ENCODE measurements at places on chromosomes 12 and 14.

GRCh38 chr14:89325299-89325883 lies 91.6 kb downstream of the FOXN3 start:
- no peak for DNase-seq

DNA sequence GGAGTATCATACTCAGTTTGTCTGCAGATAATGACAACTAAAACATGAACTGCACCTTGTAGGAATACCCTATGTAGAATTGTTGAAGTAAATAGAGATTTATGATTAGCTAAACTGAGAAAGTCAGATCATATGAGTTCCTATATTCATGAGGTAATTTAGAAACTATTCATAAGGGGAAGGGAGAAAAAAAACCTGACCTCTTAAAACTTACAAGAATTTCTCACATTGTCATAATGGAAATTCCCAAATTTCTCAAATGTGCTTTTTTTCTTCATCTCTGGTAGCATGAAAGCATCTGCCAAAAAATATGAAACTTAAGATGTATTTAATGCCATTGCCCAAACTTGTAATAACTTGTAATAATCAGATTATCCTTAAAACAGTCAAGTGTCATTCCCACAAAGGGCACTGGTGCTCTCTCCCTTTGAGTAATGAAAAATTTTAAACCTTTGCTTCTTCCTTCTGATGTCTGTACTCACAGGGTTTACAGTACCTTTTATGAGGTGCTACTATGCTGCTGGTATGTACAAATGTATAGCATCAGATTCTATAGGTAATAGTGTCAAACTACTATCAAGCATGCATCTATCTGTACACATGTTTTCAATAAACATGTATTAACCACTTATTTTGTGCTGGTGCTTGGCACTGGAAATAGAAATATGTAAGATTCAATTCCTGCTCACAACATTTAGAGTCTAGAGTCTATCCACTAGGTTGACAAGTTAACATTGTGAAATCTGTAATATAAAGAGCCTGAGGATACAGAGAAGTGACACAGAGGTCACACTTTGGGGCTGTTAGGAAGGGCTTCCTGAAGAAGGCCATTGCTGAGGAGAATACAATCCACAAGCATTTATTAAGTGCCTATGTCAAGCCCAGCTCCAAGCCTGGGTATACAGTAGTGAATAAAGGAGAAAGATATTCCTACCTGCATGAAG lies 17.4 kb upstream of the DRAM1 start:
- DNase-seq: no peak

DNA sequence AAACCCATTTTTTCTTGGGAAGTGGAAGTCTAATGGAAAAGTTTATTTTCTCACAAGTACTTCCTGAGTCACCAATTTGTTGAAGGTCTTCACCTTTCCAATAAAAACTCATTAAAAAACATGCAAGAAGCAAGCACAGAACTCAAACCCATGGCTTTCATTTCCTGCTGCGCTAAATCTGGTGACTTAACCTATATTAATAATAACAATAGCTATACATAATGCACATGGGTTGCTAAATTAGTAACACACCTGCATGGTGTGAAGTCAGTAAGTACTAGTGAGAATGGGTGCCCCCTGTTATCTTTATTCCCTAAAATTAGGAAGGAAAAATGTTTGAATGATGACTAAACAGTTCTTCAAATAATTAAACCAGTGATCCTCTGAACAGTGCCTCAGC lies 52.3 kb downstream of the PPP2R5C start:
- no peak for DNase-seq

DNA sequence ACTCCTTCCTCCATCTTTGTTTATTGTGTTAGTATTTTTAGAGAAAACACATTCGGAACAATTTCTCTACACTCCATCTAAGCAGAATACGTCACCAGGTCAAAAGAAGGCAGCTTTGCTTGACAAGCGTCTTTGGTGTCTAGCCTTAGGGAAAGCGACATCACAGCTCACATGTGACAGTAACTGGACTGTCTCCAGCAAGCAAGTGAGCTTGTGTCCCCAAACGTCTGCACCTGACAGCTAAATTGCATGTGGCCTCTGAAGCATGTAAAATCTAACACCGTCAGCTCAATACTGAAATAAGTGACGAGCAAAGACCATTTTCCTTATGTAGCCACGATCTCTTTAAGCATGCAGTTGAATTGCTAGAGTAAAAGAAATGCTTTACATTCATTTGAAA lies 509.8 kb downstream of the GLT1D1 start:
- DNase-seq: no peak

- no peak for DNase-seq
Observed at GRCh38 chr12:129588142-129588541, 315.7 kb downstream of the TMEM132D start.

GRCh38 chr12:6917491-6918231 lies 3.3 kb downstream of the ENO2 start:
- no peak for DNase-seq

GRCh38 chr12:131642771-131643170 lies 68.1 kb upstream of the SFSWAP start:
- no peak for DNase-seq

DNA sequence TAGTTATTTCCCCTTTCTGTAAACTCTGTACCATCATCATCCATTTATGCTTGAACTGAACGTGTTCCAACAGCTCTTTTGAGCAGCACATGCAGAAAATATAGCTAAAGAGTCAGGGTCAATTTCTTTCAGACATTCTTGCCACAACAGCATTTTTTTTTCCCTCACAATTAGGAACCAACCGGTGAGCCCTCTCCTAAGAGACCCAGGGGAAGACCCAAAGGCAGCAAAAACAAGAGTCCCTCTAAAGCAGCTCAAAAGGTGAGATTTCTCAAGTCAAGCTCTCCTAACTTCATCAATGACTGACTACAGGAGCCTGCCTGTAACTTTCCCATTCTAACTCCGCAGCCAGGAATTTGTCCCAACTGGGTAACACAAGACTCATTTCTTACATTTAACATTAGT lies 3.5 kb downstream of the HMGA2 start:
- DNase-seq: no peak

DNA sequence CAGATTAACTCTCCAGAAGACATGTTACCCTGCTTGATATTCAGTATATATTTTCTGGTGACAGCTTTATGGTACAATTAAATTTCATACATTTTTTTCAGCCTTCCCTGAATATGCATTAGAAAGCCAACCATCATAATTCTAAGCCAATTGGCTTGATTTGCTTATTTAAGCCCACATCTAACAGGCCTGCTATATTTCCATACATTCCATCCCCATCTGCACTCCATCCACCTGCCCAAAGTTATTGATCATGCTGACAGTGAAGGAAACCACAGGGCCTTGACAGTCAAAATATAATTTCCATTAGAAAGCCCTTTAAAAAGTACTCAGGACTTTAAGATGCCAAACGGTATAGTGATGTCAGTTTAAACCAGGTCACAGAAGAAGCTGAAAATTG lies 164.3 kb downstream of the GXYLT1 start:
- no peak for DNase-seq

- peak; percentile 36 for DNase-seq
Observed at GRCh38 chr14:22657861-22658260, 13.7 kb upstream of the OR6J1 start.

DNA sequence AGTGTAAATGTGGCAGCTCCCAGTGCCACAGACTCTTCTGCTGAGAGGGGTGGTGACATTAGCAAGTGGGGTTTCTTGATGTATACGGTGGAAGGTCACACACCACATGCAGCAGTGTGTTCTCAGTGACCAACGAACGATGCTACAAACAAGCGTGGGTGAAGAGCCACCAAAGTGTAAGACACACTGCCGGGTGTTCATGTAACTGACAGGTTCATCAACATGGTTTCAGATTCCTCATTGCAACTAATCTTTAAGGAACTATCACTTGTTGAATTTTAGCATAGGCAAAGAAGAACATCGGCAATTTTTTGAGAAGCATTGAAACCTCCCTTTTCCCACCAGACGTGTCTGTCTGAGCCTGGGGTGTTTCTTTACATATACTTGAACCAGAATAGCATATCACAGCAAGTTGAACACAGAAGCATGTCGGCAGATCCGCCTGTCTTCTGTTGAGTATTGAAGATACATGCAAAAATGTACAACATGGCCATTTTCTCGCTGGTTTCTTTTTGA lies 58.8 kb downstream of the PPP2R5C start:
- DNase-seq: no peak

GRCh38 chr12:104460973-104461698 lies 4.4 kb downstream of the CHST11 start:
- DNase-seq: peak; percentile 27

- no peak for DNase-seq
Observed at GRCh38 chr14:67510836-67511235, 22.3 kb upstream of the PLEKHH1 start.

DNA sequence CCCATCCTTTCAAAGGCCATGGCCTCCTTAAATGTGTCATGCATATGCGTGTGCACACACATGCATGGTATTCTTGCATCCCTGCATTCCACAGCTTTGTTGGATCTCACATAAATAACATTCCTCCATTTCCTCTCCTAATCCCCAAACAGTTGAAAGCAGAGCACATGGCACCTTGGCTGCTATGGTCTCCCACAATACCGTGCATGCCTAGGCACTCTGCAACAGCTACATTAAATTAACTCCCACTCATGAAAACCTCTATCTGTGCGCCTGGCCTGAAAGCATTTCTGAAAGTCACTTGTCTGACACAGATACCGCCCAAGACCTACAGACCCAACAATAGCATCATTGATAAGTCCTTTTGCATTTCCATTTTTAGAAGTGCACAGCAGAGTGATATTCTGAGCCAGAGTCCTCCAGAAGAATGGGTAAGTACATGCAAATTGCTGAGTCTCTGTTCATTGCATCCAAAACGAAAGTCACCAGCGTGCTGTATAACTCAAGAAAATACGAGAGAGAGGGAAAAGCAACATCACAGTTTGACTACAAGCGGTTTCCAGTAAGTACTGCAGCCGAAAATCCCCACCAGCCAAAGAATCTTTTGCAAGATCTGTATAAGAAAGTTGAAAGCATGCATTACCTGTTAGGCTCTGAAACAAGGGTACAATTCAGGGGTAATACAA lies 436 bp downstream of the ASB2 start:
- peak; percentile 12 for DNase-seq

GRCh38 chr12:9951026-9951675 lies 19.0 kb upstream of the CLEC2A start:
- DNase-seq: peak; percentile 51

DNA sequence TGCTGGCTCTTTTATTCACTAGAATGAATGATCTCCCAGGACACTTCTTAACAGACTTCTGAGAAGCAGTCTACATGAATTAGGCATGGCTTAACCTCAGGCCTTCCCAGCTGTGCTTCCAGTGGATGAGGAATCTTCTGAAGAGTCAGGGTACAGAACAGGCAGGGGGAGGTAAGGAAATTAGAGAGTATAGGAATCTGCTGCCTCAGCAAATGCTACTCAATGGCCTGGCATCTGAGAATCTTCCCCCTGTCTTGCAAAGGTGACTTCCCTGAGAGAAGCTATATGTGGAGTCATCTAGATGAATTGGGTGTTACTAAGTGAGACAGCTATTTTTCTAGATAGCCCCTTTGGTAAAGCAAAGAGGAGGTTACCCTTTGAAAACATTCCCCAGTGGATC lies 496.2 kb upstream of the CCDC196 start:
- no peak for DNase-seq

DNA sequence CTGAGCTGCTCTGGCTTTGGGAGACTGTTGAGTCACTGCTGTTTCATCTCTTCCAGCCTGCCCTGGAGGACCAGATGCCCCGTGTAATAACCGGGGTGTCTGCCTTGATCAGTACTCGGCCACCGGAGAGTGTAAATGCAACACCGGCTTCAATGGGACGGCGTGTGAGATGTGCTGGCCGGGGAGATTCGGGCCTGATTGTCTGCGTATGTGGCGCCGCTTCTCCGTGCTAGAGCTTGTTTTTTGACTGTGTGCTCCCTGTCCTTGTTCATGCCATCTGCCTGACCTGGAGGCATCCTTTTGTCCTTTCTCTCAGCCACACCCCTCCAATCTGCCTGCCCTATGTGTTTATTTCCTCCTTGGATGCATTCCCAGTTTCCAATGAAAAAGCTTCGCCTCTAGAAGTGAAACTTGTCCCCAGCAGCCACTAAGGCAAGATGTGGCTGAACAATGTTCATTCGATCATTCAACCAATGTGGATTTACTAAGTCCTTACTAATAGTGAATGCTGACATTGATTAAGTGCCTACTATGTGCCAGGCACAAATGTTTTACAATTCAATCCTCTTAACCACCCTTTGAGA lies 98.6 kb downstream of the NT5DC3 start:
- no peak for DNase-seq

All from Kasumi-1 (cell line).